ENCODE measurements at places on chromosomes 13 and 19.

- DNase-seq, result peak; percentile 4
These were observed 3.3 kb downstream of the EEF2 start for GRCh38 chr19:3981736-3982681.

- DNase-seq, result peak; percentile 78
These were observed 59.4 kb upstream of the FARP1 start for GRCh38 chr13:98083507-98083906.

GRCh38 chr13:52782471-52783448, 43.1 kb upstream of the CNMD start:
- DNase-seq, result no peak

- DNase-seq, result peak; percentile 75
These were observed 6.7 kb downstream of the DNM2 start for GRCh38 chr19:10724573-10725071.

DNA sequence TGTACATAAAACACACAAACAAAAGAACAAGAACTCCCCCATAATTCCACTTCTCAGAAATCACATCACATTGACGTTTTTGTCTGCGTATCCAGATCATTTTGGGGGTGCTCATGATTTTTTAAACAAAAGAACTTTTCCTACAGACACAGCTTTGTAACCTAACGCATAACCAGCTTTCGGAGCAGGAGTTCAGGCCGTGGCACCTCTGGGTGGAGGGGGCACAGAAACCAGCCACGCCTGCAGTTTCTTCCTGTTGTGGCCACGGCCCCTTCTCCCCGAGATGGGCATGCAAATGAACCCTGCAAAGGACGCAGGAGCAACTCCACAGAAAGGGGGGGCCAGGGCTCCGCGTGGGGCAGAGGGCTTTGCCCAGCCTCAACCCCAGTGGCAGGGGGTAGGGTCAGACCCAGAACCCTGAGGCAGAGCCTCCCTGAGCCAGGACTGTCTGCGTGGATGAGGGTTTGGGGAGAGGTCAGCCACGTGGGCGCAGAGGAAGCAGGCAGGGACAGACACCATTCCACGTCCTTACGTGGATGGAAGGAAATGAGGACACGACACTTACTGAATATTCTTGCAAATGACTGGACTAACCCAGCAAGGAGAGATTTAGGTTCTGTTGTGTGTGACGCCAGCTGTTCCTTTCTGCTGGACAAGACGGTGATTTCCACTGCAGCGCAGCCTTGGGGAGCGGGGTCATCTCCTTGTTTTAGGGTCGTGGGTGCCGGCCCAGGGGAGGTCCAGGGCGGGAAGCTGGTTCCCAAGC, 64.4 kb downstream of the RASA3 start:
- no peak for DNase-seq

GRCh38 chr19:280541-281009, 10.6 kb downstream of the PLPP2 start:
- no peak for DNase-seq

DNA sequence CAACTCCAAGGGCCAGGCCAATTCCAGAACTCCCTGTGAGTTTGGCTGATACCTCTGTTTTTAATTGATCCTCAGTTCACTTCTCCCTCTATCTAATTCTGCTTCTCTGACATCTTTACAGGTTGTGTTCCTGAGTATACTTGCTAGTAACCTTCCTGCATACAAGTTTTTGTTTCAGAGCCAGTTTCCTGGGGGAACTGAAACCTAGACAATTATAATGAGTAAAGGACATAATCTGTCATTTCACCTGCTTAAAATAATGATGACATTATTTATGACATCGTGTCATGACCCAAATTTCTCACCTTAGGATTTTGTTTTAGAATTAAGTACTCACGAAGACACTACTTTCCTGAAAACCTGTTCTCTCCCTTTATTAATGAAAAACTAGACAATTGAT, 12.5 kb upstream of the MYCBP2 start:
- DNase-seq, result no peak

- DNase-seq, result no peak
These were observed 84.7 kb upstream of the GPR183 start for GRCh38 chr13:99391781-99392469.

DNA sequence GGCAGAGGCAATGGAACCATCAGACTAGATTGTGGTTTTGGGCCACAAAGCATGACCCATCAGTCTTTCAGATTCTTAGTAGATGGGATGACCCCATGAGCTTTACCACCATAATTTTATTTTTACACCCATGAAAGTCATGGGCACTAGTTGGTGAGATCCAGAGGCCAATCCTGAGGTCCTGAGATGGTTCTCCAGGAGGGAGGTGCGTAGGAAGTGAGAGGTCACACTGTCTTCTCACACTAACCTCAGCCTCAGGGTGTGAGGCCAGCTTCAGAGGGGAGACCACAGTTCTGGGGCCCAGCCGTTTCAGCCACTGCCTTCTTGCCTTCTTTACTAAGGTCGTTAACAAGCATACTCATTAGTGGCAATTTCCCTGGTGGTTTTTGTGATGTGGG, 106.4 kb downstream of the AKAP11 start:
- no peak for DNase-seq

- no peak for DNase-seq
These were observed 229.7 kb downstream of the KCTD12 start for GRCh38 chr13:76656500-76656899.

DNA sequence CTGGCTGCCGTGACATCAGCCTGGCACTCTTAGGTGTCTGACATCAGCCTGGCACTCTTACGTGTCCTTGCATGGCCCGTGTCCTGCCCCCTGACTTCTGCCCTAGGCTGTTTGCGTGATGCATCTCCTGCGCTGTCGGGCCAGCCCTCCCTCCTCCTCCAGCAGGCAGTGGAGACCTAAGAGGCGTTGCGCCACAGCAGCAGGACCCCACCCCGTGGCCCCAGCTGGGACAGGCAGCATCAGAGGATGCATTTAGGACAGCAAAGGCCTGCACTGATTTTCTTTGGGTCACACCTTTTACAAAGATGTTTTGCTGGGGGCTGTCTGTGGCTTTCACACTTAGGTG, 65.3 kb downstream of the GPR12 start:
- peak; percentile 33 for DNase-seq

DNA sequence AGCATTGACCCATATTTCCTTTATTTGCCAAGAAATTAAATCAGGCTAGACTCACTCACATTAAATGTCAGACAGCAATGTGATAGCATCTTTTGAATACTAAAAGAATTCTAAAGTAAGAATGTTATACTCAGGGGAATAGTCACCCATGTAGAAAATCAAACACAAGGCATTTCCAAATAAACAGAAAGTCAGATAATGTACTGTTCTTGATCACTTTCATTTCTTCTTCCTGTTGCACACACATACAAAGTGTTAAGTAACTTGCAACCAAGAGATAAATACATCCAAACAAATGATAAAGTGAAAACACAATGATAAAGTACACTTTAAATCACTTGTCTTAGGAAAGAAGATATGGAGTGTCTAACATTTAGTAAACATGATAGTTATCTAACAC, 1366.6 kb upstream of the MIR17HG start:
- no peak for DNase-seq
